Thoracic aorta (tissue), 2 donors: ENCODE measurements at places on chromosomes 7 and 10.

DNA sequence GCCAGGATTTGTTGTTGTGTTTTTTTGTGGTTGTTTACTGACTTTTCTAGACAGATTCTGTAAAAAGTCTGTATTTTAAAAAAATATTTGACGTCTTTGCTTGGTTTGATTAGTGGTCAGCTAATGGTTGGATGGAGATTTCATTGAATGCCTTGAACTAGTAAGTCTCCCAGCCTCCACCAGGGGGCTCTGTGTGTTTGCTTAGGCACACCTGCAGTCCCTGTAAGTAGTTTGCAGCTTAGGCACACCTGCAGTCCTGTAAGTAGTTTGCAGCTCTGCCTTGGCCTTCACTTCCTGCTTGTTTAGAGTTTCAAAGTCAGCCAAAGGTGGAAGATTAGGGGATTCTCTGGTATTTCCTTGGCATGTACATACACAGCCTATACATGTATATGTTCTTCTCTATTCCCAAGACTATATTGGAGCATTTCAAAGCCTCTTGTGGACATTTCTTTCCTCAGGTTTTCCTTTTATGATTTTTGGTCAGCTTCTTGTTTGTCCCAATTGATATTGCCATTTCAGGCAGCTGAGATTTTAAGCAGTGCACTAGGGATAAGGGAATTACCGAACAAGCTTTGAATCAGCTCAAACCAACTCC, 101.6 kb downstream of the CCSER2 start:
- no peak for DNase-seq

GRCh38 chr7:133529861-133530260, 277.0 kb downstream of the EXOC4 start:
- DNase-seq = no peak

DNA sequence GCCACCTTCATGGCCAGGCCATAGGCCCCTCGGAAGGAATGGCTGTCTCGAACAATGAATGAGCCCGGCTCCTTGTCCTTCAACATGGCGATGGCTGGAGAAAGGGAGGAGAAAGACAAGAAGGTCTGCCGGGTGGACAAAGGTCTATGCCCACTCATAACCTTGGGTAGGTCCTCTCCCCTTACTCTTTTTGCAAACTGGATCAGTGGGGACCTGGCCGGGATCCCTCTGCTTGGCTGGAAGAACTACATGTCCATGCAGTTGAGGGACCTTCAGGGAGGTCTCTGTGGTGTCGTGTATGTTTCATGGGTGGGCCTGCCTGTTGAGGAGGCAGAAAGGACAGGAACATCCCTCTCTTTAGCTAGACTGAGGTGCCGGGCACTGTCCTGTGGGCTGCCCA, 284.8 kb downstream of the TNS3 start:
- no peak for DNase-seq

DNA sequence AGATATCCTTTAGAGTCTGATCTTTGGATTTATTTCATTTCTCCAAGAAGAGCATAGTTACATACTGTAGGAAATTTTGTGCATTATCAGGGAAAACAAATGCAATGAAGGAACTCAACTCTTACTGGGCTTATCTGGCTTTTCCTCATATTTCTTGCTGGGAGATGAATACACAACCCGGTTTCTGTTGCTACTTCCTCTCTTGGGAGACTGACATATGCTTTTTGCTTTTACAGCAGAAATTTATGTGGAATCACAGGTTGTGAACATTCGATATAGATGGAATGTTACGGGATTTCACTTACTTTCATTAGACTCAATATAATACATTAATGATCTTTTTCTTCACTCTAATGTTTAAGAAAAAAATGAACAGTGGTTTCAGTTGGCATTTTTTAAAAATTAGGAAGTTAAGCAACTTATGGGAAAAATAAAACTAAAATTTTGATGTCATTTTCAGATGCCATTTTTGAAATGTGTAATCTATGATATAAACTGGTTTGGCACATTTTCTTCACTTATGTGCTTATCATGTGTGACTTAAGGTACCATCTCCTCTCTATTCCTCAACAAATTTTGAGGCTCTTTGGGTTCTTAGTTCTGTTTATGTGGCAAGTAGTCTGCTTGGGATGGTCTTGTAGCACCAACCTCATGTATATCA, 7.1 kb downstream of the SND1 start:
- DNase-seq = no peak

- DNase-seq = no peak
These were observed 125.1 kb downstream of the PLXNA4 start for GRCh38 chr7:132451161-132451560.

GRCh38 chr10:127908106-127908958, 1.4 kb downstream of the PTPRE start:
- DNase-seq = no peak
